Amniotic epithelial cell (primary cell): ENCODE measurements at places on chromosomes 1 and 21.
A peak's percentile ranks its signal among the peaks of the same experiment; 100 is the strongest.

GRCh38 chr1:190169311-190170067 lies 308.2 kb downstream of the BRINP3 start:
- DNase-seq: peak; percentile 77

DNA sequence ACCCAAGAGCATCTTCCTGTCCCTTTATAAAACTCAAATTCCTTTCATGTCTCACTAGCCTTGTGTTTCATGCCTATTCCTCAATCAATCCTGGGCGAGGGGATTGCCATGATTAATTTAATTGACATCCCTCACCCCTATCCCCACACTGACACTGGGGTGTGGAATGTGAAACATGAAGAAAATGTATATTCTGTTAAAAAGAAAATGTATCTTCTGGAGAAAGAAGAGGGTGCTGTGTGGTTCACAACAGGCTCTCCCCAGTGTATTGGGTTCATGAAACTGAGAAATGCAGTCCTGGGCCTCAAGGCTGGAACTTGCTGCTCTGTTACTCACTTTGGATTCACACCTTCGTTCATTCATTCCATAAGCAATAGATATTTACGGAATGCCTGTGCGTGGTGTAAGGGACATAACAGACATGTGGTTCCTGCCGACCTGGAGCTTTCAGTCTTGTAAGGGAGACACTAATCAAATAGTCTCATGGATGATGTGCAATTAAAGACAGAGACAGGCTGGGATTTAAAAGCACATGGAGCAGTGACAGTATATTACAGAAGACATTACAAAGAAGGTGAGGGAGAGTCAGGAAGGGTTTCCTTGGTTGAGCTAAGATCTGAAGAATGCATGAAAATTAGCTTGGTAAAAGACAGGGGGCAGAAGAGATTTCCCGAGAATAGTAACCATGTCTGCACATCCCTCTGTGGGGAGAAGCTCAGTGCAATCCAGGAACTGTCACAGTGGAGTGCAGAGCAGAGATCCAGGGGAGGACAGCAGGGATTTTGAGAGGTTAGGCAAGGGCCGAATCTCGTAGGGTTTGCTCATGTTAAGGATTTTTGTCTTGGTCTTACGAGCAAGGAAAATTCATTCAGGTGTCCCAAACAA lies 32.1 kb downstream of the SERTAD4 start:
- DNase-seq: peak; percentile 31

DNA sequence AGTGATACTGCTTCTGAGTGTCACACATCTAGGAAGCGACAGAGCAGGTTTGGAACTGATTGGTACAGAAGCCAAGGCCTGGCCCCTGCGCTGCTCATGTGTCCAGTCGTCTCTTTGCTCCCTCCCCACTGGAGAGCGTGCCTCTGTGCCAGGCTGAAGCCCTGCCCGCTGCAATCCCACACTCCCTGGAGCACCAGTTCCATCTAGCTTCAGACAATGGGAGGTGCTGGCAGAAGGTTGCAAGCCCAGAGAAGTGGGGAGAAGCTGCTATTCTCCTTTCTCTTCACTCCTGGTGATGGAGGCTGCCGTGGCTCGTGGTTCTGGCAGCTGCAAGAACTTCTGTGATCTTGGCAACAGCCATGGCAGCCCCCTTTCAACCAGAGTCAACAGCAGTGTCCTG lies 250.9 kb downstream of the MATN1 start:
- DNase-seq: no peak

- DNase-seq: peak; percentile 38
Measured at GRCh38 chr1:17011439-17012307, at the start of gene ATP13A2. TSS of gene ATP13A2 (minus strand) at chr1:17011928. CDS start at chr1:17011738, 190 bp downstream.

DNA sequence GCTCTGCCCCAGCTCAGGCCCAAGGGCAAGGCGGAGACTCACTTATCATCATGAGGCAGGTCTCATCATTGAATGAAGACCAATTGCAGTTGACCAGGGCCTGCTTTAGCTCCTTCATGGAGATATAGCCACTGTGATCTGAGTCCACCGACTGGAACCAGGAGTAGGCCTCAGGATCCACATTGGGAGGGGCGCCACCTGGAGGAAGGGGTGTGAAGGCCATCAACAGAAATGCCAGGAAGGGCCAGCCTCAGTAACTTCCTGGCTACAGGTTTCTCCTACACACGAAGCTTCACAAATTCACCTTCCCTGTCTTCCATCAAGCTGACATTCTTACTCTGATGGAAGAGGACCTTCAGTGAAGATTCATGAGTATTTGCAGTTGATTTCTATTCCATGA lies 11.6 kb downstream of the PEF1 start:
- DNase-seq: no peak
